NCI-H2227 treated with DMSO at 0.1 percent for 48 hours (cell line): ENCODE measurements at places on chromosomes 13 and 19.

DNA sequence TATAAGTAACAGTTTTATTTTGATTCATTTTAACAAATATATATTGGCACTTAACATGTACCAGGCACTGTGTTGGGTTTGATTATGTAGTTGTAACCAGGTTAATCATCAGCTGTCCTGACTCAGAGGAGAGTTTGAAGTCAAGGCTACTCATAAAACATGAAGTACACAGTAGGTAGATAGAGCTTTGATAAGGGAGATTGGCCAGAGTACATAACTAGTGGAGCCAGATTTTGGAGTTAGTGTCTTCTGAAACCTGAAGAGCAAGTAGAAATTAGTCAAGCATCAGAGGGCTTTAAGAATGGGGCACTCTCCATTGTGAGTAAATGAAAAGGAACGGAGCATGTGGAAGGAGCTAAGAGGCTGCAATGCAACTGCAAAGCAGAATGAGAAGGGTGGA, 333.9 kb downstream of the RFC3 start:
- DNase-seq = no peak

GRCh38 chr19:42279155-42279901, 10.3 kb downstream of the CIC start:
- DNase-seq = no peak

DNA sequence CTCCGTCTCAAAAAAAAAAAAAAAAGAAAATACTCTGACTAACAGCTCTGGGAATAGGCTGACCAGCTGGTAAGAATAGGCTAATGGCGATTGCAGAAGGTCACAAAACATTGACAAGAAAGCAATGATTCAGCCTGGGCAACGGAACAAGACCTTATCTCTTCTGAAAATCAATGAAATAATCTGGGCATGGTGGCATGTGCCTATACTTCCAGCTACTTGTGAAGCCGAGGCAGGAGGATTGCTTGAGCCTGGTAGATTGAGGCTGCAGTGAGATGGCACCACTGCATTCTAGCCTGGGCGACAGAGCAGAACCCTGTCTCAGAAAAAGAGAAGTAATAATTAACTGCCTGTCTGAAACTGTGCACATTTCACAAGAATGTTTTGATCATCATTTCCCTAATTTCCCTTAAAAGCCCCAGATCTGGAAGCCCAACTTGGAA, 18.8 kb upstream of the MTRF1 start:
- DNase-seq = no peak

DNA sequence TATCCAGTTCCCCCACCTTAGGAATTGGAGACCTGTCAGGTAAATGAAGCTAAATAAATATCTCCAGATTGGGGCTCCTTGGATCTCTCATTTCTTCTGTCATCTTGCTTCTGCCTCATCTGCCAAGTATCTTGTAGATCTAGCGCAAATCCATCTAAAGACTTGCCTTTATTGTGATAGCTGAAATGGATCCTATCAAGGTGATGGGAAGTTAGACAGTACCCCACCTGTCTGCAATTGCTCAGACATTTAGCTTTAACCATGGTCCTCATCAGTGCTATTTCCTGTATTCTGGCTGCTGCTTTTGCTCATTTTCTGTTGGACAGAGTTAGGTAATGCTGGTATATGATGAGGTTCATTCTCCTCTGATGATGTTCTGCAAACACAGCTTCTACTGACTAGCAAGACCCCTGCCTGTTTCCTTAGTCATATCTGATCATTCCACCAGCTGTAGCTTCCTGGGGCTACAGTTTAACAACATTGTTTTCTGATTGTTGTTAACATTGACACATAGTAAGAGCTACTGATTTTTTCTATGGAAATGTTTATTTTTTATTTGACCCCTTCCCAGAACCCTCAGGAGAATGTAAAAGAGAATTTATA, 340.0 kb downstream of the DCT start:
- DNase-seq = no peak

GRCh38 chr19:43731846-43732245, 16.0 kb downstream of the IRGC start:
- no peak for DNase-seq

DNA sequence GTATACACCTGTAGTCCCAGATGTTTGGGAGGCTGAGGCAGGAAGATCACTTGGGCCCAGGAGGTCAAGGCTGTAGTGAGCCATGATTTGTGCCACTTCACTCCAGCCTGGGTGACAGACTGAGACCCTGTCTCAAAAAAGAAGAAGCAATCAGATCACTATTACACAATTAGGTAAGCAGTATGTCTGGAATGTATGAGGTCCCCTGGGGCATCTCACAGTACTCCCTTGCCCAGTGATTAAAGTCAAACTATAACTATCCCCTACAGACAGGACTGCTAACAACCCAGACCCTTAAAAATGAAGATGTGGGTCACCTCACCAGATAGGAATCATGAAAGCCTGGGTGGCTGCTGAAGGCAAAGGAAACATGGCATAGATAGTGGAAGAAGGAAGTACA, 9.4 kb upstream of the PAN3 start:
- no peak for DNase-seq
